Esophagus squamous epithelium (tissue), 5 donors: ENCODE measurements at places on chromosomes 16 and 17.

GRCh38 chr17:59266745-59267144, 46.4 kb downstream of the GDPD1 start:
- DNase-seq, result no peak

- DNase-seq, result no peak
These were observed 11.0 kb downstream of the TBC1D24 start for GRCh38 chr16:2485811-2486507.

DNA sequence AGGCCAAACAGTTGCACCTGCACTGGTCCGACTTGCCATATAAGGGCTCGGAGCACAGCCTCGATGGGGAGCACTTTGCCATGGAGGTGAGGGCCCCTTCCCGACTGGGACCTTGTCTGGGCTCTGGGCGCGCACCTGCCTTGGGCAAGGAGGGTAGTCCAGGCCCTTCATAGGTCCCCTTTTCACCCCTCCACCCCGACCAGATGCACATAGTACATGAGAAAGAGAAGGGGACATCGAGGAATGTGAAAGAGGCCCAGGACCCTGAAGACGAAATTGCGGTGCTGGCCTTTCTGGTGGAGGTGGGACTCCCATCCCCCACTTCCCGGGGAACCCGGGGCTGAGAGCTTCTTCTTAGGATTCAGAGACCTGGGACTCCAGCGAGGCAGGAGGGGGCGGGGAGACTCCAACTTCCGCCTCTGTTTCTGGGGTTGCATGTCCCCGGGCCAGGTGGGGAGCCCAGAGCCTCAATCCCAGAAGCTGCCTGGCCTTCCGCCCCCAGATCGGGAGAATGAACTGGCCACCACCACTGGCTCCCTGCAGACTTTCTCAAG, 7.8 kb downstream of the CA4 start:
- DNase-seq, result no peak

GRCh38 chr17:77597418-77598240, 360.9 kb upstream of the TNRC6C start:
- DNase-seq, result no peak

- no peak for DNase-seq
These were observed 19.0 kb upstream of the KLHDC4 start for GRCh38 chr16:87784812-87785211.

GRCh38 chr16:10896165-10896564, 19.2 kb downstream of the CIITA start:
- DNase-seq, result no peak

DNA sequence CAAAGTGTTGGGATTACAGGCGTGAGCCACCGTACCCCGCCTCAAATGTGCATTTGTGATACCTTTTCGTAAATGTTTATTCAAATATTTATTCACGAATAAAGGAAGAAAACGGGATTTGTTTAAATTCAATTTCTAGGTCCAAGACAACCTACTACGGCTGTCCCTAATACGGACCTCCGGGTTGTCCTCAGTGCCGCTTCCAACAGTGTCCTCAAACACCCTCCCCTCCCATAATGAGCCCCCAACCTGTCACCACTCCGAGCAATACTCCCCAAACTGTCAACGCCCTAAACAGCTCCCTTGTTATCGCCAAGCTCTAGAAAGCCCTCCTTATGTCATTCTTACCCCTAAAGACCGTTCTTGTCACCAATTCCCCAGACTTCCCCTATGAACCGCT, 539 bp upstream of the GABARAPL2 start:
- no peak for DNase-seq

DNA sequence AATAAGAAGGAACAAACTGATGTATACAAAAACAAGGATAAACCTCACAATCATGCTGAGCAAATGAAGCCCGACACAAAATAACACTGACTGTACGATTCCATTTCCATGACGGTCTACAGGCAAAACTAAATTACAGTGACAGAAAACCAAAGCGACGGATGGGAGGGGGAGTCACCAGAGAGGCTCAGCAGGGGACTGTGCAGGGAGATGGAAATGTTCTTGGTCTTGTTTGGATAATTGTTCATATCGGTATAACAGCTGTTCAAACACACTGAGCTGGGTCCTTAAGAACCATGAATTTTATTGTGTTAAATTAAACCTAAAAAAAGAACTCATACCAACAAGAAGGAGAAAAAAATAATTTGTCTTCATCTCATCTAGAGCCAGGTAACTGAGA, 97.8 kb downstream of the NXN start:
- DNase-seq, result no peak

DNA sequence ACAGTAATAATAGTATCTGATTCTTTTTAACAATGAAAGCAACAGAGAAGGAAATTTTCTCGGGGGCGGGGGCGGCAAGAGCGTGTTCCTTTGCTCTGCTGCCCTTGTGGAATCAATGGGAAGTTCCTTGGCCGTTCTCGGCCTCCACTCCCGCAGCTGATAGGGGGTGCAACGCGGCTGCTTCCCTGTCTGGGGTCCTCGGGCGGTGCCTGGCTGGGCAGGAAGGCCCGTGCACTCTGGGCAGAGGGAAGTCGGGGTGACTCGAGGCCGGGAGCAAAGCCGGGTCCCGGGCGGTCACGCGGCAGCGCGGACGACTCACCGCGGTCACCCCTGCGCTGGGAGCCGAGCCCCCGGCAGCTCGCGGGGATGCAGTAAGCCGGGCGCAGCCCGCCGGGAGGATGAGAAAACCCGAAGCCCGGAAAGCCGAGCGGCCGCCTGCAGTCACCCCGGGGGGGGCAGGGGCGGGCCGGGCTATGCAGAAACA, 2.5 kb downstream of the TUBB3 start:
- no peak for DNase-seq

DNA sequence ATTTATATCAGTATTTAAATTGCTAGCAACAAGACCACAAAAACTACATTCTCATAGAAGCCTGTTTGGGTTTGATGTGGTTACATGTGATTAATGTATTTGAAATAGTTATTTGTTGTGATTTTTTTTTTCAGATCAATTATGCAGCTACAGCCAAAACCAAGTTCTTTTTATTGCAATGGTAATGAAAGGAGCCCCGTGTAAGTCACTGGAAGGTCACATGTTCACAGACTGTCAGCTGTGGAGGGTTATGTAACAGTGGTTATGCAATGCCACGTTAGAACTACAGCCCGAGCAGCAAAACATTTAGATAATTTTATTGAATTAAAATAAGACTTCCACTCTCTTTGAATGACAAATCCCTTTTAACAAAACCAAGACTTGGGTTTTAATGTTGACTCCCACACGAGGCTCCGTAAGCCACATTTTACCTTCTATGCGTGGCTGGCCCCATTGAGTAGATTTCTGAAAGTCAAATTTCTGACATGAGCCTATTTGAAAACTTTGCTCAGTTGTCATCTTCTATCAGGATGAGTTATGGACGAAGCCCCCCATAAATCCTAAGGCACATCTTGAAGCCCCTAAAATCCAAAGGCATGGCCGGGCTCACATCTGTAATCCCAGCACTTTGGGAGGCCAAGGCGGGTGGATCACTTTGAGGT, 41.8 kb upstream of the SEC14L1 start:
- DNase-seq, result no peak

GRCh38 chr17:80099291-80100034, 1.9 kb upstream of the GAA start:
- no peak for DNase-seq

DNA sequence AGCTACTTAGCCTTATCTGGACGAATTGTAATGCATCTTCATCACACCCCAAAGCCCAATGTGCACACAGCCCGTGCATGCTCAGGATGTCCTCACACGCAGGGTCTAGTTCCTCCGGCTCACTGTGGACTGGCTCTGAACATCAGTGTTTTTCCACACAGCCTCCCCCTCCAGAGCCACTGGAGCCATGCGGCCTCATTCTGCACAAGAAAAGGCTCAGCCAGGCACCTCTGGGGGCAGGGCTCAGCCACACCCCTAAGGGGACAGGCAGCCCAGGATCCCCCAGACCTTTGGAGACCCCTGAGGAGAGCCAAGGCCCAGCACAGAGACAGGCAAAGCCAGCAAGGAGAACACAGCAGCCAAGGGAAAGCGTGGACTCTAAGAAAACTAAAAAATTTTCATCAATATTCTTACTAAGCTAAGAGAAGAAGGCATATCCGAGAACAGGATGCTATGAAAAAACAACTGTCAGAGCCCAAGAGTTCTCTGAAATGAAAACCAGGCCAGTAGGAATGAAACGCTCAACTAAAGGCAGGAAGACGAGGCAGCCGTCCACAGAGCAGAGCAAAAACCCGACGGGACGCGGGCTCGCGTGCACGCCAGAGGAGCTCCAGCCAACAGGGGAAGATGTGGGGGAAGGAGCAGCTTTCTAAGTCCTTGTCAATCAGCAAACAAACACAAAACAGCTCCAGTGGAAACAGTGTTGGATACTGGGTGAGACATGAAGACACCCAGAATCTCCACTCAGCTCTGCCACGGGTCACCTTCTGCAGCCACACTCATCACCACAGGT, 34.5 kb downstream of the MAP1LC3B start:
- no peak for DNase-seq

- no peak for DNase-seq
These were observed 134.5 kb downstream of the RAB11FIP4 start for GRCh38 chr17:31525801-31526549.
